ENCODE measurements at places on chromosomes 5 and 9.

GRCh38 chr9:111423389-111423788 lies 60.8 kb downstream of the ECPAS start:
- DNase-seq, result no peak

GRCh38 chr9:135394131-135394530 lies 85.5 kb upstream of the PPP1R26 start:
- no peak for DNase-seq

- DNase-seq, result no peak
Measured at GRCh38 chr9:88187631-88188030, 49.4 kb upstream of the SPATA31C2 start.

DNA sequence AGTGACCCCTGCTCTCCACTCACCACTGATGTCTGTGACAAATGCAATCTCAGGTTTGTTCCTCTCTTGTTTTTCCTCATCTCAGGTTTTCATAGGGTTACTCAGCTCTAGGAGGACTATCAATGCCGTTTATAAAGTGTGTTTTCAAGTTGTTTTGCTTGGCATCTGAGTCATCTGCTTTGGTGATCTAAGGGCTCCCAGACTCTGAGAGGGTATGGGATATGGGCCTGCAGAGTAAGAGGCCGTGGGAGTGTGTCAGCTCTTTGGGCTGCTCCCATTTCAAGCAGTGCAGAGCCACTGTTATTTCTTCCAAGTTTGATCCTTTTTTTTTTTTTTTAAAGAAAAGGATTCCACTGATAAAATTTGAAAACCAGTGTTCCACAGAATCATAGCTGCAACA lies 46.3 kb downstream of the NNT start:
- no peak for DNase-seq

DNA sequence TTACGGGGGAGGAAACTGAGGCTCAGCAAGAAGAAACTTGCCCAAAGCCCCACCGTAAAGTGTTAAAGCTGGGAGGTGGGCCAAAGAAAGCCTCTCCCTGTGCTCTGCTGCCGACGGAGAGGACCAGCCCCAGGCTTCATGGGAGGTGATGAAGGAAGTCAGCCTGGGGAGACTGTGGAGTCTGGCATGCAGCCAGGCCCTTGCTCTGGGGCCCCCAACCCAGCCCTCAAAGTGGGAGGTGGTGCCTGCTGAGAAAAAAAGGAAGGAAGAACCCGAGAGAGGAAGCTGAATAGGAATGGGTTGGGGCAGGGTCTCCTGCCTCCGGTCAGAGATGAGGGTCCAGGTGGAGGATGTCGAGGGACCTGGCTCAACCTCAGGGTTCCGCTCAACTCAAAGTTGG lies 3.8 kb downstream of the RNF44 start:
- no peak for DNase-seq

DNA sequence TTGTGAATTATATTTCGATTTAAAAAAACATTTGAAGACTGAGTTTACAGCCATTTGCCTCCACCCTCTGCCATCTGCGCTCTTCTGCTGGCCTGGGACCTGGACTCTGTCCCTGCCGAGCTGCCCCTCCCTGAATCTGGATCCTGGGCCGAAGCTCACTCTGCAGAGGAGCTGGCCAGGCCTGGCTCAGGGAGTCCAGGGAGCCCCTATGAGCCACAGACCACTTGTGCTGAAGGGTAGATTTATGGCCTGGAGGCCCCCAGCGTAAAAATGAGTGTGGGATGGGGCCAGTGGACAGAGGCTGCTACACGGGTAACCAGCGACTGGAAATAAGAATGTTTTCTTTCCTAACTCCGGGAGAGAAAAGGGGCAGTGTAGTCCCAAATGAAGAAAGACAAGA lies 129.8 kb downstream of the FGF18 start:
- no peak for DNase-seq

DNA sequence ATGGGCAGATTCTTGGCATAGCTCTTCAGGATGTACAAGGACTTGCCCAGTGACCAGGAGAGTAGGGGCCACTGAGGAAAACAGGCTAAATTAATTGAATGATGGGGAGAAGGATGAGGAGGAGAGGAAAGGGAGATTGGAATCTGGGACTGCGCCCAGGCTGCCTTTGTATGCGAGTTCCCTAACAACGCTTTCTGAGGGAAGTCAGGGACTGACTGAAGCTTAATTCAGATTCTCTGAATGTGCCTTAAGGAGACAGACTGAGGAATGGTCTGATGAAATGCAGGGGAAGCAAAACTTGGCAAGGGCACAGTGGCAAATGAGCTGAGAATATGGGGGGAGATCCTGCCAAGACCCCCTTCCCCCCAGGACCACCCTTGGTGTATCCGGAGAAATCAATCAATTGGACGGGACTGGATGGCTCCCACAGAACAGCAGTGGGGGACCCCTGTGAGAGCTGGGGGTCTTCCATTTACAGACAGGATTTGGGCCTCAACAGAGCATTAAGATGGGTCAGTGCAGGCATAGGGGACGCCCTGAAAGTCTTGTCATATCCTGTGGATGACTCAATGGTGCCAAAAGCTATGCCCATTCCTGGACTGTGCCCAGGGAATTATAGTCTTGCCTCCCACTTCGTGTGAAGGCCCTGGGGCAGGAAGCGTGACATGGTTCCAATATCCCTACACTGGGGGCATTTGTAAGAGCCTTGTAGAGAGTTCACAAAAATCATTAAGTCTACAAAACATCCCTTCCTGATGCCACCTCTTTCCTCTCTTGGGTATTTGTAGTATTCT lies 215.5 kb upstream of the TNC start:
- no peak for DNase-seq

DNA sequence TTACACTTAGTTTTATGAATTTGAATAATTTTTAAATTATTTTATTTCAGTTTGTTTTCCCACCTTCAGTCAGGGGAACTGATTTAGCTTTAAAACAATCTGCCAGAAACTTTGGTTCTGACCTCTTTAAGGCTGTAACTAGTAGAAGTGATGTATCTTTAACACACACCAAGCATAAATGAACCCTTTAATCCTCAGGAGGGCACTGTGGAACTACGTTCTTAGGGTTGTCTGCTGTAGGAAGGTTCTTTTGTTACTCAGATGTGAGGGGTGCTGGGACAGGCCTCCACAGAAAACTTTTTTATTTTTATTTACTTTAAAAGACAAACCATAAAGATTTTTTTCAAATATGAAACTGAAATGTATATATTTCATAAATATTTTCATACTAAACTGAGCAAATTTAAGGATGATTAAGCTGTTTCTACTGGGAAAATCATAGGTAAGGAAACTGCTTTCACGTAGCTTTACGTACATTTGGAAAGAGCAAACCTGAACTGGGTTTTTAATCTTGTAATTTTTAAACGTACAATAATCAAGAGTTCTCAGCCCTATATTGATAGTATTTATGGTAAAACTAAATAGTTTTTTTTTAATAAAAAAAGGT lies 5.3 kb downstream of the KLF4 start:
- peak; percentile 33 for DNase-seq

- no peak for DNase-seq
Measured at GRCh38 chr5:52010454-52010853, 627.2 kb downstream of the ISL1 start.

GRCh38 chr9:20065046-20065445 lies 276.2 kb upstream of the SLC24A2 start:
- DNase-seq, result no peak

DNA sequence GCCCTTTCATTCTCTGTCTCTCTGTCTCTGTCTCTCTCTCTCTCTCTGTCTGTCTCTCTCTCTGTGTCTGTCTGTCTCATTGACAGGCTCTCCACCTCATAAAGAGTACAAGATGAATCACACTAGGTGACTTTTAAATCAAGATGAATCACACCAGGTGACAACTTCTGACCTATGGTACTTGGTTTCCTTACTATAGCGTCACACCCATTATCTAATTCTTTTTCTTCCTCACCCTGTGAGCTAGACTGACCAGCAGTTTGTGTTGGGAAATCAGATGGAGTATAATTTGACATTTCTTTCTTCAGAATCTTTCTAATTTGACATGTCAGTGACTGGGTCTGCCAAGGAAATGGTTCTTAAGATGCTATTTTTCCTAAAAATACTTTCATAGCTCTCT lies 232.9 kb downstream of the ARRDC3 start:
- DNase-seq, result no peak

GRCh38 chr5:16755641-16756040 lies 138.8 kb upstream of the RETREG1 start:
- no peak for DNase-seq

- no peak for DNase-seq
Measured at GRCh38 chr9:128728298-128728697, 4.4 kb upstream of the ZDHHC12 start.

- no peak for DNase-seq
Measured at GRCh38 chr5:179274321-179275315, 70.6 kb downstream of the ADAMTS2 start.

- DNase-seq, result no peak
Measured at GRCh38 chr9:108783731-108784495, 71.9 kb downstream of the ACTL7B start.

GRCh38 chr5:81290146-81290545 lies 11.2 kb upstream of the ZCCHC9 start:
- DNase-seq, result no peak

DNA sequence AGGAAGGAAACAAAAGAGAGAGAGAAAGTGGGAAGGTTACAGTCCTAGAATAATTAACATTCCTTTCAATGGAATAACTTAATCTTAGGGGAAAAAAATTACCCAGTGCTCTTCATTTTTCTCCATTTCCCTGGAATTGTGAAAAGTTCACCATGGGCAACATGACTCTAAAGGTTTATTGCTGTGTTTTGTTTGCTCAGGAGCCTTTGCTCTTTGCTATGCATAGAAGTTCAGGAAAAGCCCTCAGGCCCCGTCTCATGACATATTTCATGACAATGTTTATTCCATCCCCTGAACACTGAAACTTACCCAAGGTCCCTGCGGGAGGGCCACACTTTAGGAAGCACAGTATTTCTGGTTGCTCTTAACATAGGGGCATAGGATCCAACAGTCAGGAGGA lies 9.8 kb upstream of the CTSL start:
- no peak for DNase-seq

- DNase-seq, result no peak
Measured at GRCh38 chr9:69292078-69292477, 32.9 kb upstream of the ENTREP1 start.

GRCh38 chr9:13446938-13447842 lies 167.7 kb upstream of the MPDZ start:
- no peak for DNase-seq

- no peak for DNase-seq
Measured at GRCh38 chr5:159290741-159291140, 27.7 kb downstream of the UBLCP1 start.

GRCh38 chr5:33937017-33937706 lies 976 bp downstream of the RXFP3 start:
- no peak for DNase-seq

DNA sequence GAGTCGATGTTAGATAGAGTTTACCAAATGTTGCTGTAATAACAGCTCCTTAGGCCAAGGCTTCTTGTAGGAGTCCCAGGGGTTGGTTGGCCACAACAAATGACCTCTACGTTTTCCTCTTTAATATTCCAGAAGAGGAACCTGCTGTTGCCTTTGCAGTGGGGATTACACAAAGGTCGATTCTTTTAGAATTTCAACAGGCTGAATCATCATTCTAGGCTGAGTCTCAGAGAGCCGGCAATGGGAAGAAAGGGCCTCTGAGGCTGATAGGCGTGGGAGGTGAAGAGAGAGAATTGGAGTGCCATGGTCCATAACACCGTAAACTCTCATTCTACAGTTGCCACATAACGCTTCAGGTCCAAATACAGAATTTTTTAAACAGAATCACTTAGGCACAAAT lies 405.9 kb upstream of the DAP start:
- DNase-seq, result no peak

- peak; percentile 37 for DNase-seq
Measured at GRCh38 chr9:128551657-128552152, 682 bp upstream of the SPTAN1 start.

DNA sequence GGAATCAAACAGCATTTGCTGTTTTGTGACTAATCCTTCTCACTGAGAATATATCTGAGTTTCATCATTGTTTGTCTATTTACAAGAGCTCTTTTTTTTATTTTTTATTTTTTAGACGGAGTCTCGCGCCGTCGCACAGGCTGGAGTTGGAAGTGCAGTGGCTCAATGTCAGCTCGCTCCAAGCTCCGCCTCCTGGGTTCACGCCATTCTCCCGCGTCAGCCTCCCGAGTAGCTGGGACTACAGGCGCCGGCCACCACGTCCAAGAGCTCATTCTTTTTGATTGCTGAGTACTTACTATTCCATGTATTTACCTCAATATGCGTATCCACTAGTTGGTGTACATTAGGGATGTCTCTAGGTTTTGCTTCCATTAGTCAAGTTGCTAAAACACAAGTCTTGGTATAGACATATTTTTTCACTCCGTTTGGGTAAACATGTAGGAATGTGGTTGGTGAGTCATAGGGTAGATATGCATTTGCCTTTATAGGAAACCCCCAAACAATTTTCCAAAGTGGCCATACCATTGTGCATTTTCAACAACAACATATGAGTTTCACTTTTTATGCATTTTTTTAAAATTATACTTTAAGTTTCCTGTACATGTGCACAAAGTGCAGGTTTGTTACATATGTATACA lies 1005.0 kb upstream of the CDH10 start:
- no peak for DNase-seq

DNA sequence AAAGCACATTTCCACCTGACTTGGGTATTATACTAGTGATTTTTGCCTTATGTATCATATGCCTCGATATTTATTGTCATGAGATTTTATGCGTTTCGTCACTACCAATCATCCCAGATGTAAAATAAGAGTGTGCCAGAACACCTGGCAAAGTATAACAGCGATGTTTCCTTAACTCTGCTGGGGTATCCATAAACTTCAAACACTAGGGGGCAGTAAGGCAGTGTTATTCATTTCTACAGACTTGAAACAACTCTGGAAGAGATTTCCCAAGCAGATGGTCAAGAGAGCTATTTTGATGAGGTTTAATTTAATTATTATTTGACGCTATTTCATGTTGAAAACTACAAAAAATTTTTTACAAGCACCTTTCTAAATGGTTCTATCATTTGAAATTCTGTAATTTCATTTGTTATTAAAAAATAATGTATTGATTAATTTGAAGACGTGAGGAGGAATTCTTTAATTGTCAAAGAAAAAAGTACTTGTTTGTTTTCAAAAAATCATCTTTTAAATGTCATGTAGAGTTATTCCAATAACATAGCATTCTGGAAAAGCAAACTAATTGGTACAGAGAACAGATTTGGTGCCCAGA lies 388.5 kb upstream of the CTNND2 start:
- no peak for DNase-seq

DNA sequence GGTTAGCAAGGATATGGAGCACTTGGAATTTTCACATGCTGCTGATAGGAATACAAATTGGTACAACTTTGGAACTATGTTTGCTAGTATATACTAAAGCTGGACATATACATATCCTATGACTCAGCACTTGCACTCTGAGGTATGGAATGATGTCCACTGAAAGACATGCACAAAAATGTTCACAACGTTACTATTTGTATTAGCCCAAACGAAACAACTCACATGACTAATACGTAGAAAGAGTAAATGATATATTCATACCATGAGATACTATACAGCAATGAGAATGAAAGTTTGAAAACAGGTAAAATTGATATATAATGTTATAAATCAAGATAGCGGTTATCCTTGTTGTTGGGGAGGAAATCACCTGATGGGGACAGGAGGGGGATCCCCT lies 45.5 kb upstream of the CDC42SE2 start:
- no peak for DNase-seq
